ENCODE measurements at places on chromosomes 6 and 20.

DNA sequence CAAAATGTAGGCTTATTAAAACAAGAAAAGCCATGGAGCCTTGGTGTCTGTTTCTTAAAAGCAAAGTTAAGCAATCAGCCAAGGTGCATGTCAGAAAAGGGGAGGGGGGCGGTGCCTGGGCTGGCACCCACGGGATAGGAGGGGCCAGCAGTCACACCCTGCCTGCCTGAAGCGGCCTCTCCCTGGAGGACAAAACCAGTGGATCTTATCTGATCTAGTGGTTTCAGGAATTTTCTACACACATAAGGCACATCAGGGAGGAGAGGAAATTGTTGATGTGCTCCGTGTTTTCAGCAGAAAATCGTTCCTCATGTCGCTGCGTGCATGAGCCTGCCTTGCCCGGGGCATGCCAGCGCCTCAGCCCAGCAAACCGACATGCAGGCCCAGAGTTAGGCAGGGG is 276.4 kb downstream of the TAF4 start:
- no peak overlapping the region for H3K27ac ChIP-seq
- H3K27me3 ChIP-seq = no peaks in the 10 kb centered on the region
- H3K4me3 ChIP-seq = no peak overlapping the region
- no peaks in the 10 kb centered on the region for H3K36me3 ChIP-seq

GRCh38 chr6:168590406-168590805 is 149.4 kb downstream of the SMOC2 start:
- no peak overlapping the region for H3K4me3 ChIP-seq
- H3K36me3 ChIP-seq = no peaks in the 10 kb centered on the region
- no peaks in the 10 kb centered on the region for H3K4me1 ChIP-seq
- DNase-seq = no peak

- no peaks in the 10 kb centered on the region for H3K36me3 ChIP-seq
- no peak overlapping the region for H3K4me3 ChIP-seq
- H3K4me1 ChIP-seq = no peaks in the 10 kb centered on the region
- no peaks in the 10 kb centered on the region for H3K27me3 ChIP-seq
These were observed 20.5 kb downstream of the NCOA7 start for GRCh38 chr6:125811259-125811658.

DNA sequence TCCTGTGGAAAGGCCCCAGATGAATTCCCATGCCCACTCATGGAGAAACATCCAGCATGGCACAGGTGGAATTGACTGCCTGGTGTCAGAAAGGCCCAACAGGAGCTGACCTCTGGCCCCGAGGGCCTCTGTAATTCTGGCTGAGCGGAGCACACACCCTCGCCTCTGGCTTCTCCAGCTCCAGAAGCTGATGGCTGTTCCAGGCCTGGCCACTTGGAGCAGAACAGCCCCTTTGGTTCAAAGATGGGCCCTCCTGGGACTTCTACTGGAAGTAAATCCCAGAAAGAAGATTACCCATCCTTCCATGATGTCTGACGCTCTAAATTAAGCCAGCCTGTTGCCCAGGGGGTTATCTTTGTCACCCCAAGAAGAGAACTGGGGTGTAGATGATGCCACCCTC is 275.1 kb upstream of the CDH4 start:
- H3K4me3 ChIP-seq = no peak overlapping the region
- DNase-seq = no peak

- no peak for DNase-seq
- H3K27ac ChIP-seq = peak overlapping the region; percentile 35
- H3K4me3 ChIP-seq = no peak overlapping the region
These were observed 160.0 kb downstream of the PLCB4 start for GRCh38 chr20:9228774-9229450.

DNA sequence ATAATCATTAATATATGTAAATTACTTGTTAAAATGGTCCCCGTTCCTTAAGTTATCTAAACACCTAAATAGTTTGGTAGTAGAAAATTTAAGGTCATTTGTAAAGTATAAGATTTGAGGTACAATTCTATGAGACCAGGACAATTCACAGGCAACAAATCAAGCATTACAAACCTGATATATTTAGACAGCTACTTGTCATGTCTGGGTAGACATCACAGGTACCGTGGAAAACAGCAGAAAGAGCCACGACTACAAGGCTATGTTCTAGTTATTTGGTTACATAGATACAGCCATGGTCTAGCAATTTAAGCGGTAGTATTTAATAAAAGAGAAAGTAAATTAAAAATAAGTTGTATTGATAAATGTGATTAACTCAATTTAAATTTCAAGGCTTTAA is 393.1 kb upstream of the ID4 start:
- H3K4me1 ChIP-seq = no peaks in the 10 kb centered on the region
- no peak overlapping the region for H3K4me3 ChIP-seq
- DNase-seq = no peak
- H3K27ac ChIP-seq = no peak overlapping the region
- no peaks in the 10 kb centered on the region for H3K36me3 ChIP-seq

GRCh38 chr6:109483735-109484057 is 677 bp upstream of the ZBTB24 start:
- H3K27ac ChIP-seq = peak overlapping the region; percentile 96
- DNase-seq = no peak
- peaks cover 11% of the 10 kb centered on the region for H3K4me1 ChIP-seq
- no peaks in the 10 kb centered on the region for H3K27me3 ChIP-seq

DNA sequence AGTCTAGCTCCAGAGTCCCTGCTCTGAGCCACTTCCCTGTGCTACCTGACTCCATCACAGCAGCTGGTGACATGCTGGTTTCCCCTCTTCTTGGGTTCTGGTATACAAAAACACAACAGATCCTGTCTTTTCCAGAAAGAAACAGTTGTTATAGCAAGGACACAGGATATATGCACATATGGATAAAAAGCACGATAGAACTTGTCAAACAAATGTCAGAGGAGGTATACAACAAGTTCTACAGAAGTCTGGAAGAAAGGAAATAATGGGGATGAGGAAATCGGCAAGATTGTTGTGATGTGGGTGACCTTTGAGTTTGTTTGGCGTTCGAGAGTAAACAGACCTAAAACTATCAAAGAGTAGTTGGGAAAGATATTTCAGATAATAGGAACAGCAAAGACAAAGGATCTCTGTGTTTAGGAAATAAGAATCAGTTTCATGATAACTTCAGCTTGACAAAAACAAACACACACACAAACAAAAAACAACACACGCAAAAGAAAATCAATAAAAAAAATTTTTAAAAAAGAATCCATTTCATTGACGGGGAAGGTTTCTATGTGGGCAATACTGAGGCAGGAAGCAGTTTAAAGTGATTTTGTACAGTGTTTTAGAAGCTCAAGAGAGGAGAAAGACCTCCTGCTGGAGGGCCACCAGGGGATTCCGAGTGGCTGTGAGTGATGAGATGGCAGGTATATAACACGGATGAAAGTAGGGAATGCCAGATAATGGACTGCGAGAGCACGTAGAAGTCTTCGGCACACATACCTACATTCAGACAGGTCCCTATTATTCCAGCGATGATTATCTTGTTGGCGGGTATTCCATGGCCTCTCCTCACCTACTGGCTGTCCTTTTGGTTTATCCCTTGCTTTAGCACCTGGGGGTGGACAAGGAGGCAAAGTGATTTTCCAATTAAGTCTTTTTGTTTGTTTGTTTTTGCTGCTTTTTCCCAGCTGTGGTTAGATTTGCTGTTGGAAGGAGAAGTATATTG is 174.9 kb downstream of the HS3ST5 start:
- DNase-seq = no peak
- H3K27me3 ChIP-seq = no peaks in the 10 kb centered on the region
- H3K4me1 ChIP-seq = no peaks in the 10 kb centered on the region
- H3K4me3 ChIP-seq = no peak overlapping the region
- H3K27ac ChIP-seq = no peak overlapping the region

- H3K27ac ChIP-seq = no peak overlapping the region
- H3K4me1 ChIP-seq = no peaks in the 10 kb centered on the region
- H3K4me3 ChIP-seq = no peak overlapping the region
- no peak for DNase-seq
- H3K36me3 ChIP-seq = no peaks in the 10 kb centered on the region
These were observed 406.3 kb upstream of the RUNX2 start for GRCh38 chr6:44921798-44922197.

DNA sequence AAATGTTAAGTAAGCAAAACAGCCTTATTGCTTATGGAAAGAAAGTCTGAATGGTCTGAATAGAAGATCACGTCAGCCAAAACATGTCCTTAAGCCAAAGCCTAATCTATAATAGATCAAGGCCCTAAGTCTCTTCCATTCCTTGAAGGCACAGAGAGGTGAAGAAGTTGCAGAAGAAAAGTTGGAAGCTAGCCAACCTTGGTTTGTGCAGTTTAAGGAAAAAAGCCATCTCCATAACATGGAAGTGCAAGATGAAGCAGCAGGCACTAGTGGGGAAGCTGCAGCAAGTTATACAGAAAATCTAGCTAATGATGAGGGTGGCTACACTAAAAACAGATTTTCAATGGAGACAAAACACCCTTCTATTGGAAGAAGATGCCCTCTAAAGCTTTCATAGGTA is 29.1 kb downstream of the LRRN4 start:
- no peak overlapping the region for H3K27ac ChIP-seq
- no peak overlapping the region for H3K4me3 ChIP-seq
- no peak for DNase-seq
- no peaks in the 10 kb centered on the region for H3K27me3 ChIP-seq
- H3K36me3 ChIP-seq = no peaks in the 10 kb centered on the region

DNA sequence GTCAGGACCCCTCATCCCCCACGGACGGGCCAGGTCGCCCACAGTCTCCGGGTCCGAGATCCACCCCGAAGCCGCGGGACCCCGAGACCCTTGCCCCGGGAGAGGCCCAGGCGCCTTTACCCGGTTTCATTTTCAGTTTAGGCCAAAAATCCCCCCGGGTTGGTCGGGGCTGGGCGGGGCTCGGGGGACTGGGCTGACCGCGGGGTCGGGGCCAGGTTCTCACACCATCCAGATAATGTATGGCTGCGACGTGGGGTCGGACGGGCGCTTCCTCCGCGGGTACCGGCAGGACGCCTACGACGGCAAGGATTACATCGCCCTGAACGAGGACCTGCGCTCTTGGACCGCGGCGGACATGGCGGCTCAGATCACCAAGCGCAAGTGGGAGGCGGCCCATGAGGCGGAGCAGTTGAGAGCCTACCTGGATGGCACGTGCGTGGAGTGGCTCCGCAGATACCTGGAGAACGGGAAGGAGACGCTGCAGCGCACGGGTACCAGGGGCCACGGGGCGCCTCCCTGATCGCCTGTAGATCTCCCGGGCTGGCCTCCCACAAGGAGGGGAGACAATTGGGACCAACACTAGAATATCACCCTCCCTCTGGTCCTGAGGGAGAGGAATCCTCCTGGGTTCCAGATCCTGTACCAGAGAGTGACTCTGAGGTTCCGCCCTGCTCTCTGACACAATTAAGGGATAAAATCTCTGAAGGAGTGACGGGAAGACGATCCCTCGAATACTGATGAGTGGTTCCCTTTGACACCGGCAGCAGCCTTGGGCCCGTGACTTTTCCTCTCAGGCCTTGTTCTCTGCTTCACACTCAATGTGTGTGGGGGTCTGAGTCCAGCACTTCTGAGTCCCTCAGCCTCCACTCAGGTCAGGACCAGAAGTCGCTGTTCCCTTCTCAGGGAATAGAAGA is 978 bp downstream of the HLA-A start:
- H3K27ac ChIP-seq = peak overlapping the region; percentile 88
- H3K4me3 ChIP-seq = peak overlapping the region; percentile 52
- no peak for DNase-seq
- no peaks in the 10 kb centered on the region for H3K36me3 ChIP-seq
- no peaks in the 10 kb centered on the region for H3K4me1 ChIP-seq
- H3K27me3 ChIP-seq = no peaks in the 10 kb centered on the region

DNA sequence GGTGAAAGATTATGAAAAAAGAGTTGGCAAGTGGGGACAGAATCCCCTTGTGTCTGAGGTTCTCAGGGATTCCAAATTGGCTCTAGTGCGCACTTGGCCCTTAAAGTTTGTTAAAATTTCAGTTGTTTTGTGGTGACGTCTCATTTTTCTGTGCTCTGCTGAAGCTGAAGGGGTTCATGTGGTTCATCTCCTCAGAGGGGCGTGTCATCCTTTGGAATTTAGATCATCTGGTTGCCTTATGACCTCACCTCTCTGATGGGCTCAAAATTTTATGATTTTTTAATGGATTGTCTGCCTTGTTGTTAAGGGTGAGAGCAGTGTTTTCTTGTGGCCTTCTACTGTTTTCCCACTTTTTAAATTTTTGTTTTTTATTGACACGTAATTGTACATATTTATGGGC is 20.3 kb downstream of the CYB5R4 start:
- no peaks in the 10 kb centered on the region for H3K4me1 ChIP-seq
- DNase-seq = no peak
- no peak overlapping the region for H3K27ac ChIP-seq
- H3K36me3 ChIP-seq = no peaks in the 10 kb centered on the region
- H3K4me3 ChIP-seq = no peak overlapping the region

- H3K27ac ChIP-seq = no peak overlapping the region
- H3K27me3 ChIP-seq = no peaks in the 10 kb centered on the region
- H3K4me3 ChIP-seq = no peak overlapping the region
- no peaks in the 10 kb centered on the region for H3K4me1 ChIP-seq
These were observed 33.4 kb upstream of the INSM1 start for GRCh38 chr20:20334489-20334888.

DNA sequence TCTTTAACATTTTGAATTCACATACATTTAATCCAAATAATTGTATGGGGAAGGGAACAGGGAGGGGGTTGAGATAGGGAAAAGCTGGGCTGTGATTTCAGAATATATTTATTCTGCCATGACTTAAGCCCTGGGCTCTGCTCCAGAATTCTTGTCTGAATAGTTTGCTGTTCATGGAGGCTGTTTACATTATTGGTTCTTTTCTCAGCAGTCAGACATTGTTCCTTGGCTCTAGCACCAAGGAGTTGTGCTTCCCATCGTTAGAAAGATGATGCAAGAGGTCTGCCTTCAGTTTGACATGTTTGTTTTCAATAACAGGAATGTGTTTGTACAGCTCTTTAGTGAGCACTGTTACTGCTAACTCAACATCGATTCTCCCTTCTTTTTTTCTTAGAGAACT is 198.8 kb upstream of the CDYL start:
- no peaks in the 10 kb centered on the region for H3K27me3 ChIP-seq
- no peak overlapping the region for H3K4me3 ChIP-seq
- DNase-seq = no peak
- H3K4me1 ChIP-seq = no peaks in the 10 kb centered on the region

DNA sequence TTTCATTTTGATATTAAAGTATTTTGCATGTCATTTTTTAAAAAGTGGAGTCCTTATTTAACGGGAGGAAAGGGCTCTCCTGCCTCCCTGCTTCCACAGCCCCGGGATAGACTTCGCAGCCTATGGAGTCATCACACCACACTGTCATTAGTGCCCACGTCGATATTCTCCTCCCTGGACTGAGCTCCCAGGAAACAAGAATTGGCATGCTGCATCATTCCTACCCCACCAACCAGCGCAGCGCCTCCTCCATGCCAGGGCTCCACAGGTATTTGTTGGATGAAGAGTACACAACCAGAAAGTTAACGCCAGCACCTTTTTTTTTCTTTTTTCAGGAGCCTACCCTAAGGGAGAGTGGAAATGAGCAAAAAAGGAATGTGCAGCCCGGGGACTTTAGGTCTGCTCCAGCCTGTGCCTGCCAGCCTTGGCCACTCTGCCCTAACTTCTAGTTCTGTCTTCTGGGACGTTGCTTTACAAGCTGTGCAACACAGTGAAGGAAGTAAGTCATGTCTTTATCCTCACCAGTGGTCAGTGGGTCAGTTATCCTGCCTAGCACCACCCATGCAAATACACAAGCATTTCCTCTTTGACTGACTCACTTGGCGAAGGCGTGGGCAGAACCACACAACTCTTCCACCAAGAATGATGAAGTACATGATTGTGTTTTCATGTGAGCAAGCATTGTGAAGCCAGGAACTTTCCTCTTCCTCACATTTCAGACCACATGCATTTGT is 180.7 kb upstream of the UST start:
- H3K27ac ChIP-seq = peak overlapping the region; percentile 52
- H3K36me3 ChIP-seq = no peaks in the 10 kb centered on the region
- no peak overlapping the region for H3K4me3 ChIP-seq
- no peaks in the 10 kb centered on the region for H3K27me3 ChIP-seq
- peak; percentile 53 for DNase-seq

Measured in breast epithelium (tissue), 4 donors.